NCI-H82 (cell line): ENCODE measurements at places on chromosomes 11 and 22.

DNA sequence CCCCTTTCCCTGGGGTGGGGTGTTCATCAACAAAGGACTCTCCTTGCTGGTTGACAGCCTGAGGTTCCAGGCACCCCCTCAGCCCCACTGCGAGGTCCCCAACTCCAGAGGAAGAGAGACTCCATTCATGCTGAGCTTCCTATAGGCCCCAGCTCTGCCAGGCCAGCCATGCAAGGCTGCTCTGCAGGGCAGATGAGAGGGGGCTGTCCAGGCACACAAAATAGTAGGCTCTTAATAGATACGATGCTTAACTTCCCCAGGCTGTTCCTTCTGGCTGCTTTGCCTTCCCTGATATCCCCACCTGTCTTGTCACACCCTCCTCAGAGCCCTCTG lies 45.0 kb upstream of the CRYBB3 start:
- no peak for DNase-seq

GRCh38 chr11:97722065-97722464 lies 1298.7 kb upstream of the CNTN5 start:
- DNase-seq, result peak; percentile 38

DNA sequence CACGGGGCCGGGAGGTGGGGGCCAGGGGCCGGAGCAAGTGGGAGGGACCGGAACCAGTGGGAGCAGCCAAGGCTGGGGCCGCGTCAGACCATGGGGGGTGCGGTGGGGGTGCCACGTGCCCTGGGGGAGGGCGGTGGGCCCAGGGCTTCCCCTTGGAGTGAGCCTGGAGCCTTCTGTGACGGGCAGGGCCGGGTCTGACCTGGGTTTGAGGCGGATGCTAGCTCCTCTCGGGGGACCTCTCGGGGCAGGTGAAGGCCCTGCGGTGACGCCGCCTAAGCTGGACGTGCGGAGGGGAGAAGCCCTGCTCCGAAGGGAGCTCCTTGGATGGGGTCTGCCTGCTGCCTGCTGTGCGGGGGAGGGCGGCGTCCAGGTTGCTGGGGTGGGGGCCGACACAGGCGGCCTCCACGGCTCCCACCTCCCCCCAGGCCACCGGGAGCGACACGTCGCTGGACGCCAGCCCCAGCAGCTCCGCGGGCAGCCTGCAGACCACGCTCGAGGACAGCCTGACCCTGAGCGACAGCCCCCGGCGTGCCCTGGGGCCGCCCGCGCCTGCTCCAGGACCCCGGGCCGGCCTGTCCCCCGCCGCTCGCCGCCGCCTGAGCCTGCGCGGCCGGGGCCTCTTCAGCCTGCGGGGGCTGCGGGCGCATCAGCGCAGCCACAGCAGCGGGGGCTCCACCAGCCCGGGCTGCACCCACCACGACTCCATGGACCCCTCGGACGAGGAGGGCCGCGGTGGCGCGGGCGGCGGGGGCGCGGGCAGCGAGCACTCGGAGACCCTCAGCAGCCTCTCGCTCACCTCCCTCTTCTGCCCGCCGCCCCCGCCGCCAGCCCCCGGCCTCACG lies 115.0 kb downstream of the CACNA1I start:
- no peak for DNase-seq

DNA sequence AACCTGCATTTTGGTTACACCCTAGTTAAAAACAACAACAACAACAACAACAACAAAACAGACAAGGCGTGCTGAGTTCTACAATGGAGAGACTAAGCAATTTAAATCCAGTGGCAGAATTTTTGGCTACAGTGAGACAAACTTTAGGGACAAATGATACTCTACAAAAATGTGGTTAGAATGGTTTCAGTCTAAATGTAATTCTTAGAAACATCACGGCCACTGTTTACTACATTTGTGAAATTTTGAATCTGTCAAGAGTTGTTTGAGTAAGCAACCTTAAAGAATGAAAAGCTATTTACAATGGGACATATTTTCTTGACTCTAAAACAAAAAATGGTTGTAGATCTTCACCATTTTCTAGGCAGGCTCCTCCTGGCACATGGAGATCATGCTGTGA lies 259.4 kb downstream of the SWAP70 start:
- no peak for DNase-seq

DNA sequence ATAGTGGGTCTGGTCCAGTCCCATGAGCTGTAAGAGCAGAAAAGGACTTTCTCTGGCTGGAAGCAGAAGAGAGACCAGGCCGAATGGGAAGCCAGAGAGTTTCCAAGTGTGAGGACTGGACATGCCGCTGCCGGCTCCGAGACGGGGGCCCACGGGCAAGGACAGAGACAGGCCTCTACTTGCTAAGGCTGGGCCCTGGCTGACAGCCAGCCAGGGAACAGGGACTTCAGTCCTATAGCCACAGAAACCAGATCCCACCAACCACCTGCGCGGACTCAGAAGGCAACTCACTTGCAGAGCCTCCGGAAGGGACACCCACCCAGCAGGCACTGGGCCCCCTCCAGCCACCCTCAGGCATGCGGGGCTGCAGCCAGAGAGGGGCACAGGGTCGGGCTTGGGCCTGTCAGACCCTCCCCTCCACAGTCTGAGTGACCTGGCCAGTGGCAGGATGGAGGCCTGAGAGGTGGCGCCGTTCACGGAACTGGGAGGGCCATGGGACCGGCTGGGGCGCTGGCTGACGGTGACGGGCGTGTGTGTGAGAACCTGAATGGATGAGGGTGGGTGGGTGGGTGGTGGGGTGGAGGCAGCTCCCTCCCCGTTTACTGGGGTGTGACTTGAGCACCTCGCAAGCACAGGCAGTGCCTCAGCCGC lies 47.8 kb upstream of the A4GALT start:
- DNase-seq, result no peak

DNA sequence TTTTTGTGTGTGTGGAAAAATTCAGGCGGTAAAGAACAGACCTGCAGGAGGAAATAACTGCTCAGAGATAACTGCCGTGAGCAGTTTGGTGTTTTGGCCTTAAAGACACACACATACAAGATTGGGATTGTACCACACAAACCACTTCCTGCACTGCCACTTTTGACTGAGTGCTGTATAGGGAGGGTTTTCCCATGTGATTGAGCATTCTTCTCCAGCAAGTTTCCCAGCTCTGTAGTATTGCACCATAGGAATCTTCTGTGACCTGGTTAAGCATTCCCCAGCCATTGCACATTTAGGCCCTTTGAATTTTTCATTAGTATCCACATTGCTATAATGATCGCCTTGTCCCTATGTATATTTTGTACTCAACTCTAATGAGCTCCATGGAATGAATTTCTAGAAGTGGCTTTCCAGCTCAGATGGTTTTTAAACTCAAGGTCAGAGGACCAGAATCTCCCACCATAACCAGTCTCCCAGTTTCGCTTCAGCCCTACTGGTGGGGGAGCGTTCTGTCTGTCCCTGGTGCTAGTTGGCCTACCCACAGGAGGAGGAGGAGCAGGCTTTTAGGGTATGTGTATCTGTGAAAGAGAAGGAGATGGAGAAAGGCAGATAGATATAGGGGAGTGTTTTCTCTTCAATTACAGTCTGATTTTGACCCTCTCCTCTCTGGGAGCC lies 9.3 kb downstream of the CD82 start:
- DNase-seq, result no peak

DNA sequence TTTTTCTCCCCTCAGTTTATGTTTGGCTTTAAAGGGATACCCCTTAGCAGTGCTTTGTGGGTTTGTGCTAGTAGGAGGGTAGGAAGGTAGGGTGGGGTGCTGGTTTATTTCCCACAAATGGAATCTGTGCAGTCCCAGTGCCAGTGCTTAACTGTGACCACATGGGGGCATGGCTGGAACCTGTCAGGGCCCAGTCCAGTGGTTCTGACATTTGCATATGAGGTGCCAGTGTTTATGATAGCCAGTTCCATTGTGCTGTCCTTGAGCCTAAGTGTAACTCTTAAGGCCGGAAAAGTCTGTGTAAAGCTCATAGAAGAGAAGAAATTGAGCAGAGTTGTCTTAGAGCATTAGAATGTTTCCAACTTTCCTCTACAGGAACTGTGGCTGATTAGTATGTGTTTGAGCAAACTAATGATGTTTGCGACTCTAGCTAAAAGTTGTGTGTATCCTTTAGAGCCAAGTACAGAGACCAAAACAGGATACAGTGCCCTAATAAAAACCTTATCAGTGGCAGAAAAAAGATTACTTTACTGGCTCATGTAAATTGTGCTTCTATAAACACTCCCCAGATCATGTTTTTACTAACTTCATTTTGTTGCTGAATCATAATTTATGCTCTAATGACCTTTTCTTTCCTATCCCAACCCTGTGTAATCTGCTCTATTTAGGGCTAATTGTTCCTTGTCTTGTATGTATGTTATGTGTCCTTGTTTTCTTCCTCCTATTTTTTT lies 38.1 kb downstream of the DIXDC1 start:
- DNase-seq, result no peak

DNA sequence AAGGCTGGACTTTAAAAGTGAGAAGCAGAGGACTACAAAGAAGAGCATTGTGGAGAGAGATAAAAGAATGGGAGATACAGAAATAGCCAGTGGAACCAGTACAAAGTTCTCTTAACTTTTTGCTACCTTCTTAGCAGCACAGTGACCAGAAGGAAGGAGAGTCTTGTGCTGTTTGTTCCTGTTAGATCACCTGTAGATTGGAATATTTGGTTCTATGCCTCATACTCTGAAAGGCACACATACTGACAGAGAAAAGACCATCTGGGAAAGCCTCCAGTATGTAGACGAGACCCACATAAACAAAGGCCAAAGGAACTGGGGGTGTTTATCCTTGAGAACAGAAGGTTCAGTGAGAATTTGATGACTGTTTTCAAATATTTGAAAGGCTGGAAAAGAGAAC lies 18.7 kb downstream of the RNF141 start:
- no peak for DNase-seq

DNA sequence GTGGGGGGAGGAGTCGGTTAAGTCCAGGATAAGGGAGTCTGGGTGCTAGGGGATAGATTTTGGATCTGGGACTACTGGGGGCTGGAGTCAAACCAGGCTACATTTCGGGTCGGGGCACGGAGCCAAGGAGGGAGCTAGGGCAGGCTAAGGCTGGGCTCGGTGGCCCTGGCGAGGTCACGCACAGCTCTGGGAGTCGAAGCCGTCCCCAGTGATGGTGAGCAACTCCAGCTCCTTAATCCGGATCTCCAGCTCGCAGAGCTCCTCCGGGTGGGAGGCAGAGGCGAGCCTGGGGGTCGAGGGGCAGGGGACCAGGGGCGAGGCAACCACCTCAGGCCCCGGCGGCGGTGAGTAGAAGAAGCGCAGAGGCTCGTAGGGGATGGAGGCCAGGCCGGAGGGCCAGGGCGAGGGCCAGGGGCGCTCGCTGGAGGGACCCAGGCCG lies 544 bp downstream of the C11orf91 start:
- peak; percentile 64 for DNase-seq

GRCh38 chr22:42919199-42919598 lies 62.1 kb upstream of the ARFGAP3 start:
- peak; percentile 69 for DNase-seq

- DNase-seq, result no peak
Observed at GRCh38 chr11:15941206-15941770, 415.1 kb downstream of the SOX6 start.

DNA sequence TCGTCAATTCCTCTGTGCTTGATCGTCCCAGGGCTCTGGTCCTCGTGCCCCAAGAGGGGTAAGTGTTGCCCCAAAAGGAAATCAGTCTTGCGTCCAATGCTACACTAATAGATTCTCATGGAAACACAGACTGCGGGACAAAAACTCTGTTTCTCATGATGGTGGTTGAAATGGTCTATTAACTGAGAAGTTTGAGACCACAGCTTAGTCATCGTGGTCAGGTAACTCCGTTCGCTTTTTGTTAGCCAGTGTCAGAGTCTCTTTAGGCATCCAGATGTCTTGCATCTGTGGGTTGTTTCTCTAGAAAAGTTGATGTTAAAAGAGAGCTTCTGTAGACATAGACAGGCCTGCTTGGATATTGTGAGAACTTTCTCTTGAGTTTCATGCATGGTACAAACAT lies 104.6 kb upstream of the SORL1-AS1 start:
- DNase-seq, result no peak

GRCh38 chr11:77249427-77249826 lies 52.1 kb downstream of the GDPD4 start:
- no peak for DNase-seq

- no peak for DNase-seq
Observed at GRCh38 chr22:20428496-20429253, 8.9 kb downstream of the SCARF2 start.

- DNase-seq, result no peak
Observed at GRCh38 chr11:4808476-4808875, 4.3 kb upstream of the OR52R1 start.

DNA sequence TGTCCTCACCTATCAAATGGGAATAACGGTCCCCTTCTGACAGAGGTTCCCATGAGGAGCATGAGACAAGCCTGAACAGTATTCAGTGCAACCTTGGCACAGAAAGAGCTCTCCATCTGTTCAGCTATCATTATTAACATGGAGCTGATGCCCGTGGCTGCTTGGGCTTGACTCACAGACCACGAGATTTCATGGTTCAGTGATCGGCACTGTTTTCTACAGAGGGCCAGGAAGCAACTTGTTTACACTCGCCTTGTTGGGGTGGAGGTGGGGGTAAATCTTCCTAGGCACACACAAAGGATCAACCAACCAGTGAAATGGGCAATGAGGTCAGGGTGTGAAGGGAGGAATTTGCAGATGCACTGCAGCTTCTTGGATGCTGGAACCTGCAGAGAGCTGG lies 88.2 kb downstream of the CWC15 start:
- peak; percentile 3 for DNase-seq

DNA sequence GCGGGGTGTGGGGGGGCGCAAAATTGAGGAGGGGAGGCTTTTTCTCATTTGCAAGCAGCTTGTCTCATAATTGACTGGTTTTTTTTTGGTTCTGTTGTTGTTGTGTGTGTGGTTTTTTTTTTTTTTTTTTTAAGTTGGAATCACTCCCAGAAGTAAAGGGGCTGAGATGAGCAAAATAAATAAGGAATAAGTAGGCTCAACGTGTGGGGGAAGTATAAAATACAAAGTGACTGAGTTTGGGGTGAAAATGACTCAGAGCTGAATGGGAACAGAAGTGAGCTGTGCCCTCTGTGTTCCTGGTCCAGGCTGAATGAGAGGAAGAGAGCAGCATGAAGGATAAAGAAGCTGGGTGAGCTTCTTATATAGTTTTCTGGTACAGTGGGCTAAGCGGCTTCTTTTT lies 90.0 kb downstream of the GRIK4 start:
- no peak for DNase-seq

- DNase-seq, result peak; percentile 84
Observed at GRCh38 chr11:9362393-9362863, 22.0 kb upstream of the IPO7 start.

- peak; percentile 89 for DNase-seq
Observed at GRCh38 chr11:44927174-44927661, 23.5 kb downstream of the TP53I11 start.

- DNase-seq, result no peak
Observed at GRCh38 chr11:58770627-58771457, 39.1 kb upstream of the GLYAT start.

DNA sequence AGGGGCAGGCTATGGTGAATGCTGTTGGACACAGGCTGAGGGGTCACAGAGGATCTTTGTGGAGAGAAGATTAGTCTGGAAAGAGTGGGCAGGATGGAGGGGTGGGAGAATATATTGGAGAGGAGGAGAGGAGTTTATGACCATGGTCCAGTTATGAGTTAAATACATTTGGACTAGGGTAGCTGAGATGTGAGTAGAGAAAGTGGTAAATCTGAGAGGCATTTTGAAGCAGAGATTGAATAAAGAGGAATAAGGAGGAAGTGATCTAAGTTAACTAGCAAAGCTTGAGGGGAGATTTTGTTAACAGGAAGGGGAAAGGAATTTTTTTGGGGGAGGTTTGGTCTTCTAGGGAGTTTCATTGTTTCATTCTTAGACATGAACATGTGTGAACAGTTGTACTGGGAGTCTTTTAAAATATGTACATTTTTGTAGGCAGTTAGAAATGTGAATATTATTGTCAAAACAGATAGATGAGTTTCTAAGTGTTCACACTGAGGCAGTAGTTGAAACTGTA lies 43.1 kb upstream of the EED start:
- peak; percentile 5 for DNase-seq

- DNase-seq, result no peak
Observed at GRCh38 chr11:121540627-121541026, 87.9 kb upstream of the SORL1-AS1 start.
